SK-N-SH treated with all-trans-retinoic acid at 6 μM for 48 hours (cell line): ENCODE measurements at places on chromosomes 13 and 19.

DNA sequence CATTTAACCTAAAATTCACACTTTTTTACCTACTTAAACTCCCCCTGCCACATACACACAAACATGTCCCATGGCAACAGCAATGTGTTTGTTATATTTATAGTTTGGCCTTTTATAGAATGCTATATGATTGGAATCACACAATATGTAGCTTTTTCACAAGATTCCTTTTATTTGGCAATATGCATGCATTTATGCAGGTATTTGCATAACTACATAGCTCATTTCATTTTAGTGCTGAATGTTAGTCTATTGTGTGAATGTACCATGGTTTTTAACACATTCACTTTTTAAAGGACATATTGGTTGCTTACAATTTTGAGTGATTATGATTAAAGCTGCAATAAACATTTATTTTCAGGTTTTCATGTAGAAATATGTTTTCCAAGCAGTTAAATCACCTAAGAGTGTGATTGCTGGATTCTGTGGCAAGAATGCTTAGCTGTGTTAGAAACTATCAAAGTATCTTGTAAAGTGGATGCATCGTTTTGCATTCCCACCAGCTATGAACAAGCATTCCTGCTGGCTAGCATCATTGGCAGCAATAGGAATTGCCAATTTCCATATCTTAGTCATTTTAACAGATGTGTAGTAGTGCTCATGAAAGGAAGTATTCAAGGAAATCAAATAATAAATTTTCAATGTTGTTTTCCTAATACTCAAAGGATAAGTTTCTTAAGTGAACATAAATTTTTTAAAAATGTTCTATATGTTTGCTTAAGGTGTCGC is 557.0 kb downstream of the SLITRK1 start:
- peak; percentile 83 for ATAC-seq

- ATAC-seq: no peak
Observed at GRCh38 chr19:18754501-18754900, 36.6 kb downstream of the COMP start.

DNA sequence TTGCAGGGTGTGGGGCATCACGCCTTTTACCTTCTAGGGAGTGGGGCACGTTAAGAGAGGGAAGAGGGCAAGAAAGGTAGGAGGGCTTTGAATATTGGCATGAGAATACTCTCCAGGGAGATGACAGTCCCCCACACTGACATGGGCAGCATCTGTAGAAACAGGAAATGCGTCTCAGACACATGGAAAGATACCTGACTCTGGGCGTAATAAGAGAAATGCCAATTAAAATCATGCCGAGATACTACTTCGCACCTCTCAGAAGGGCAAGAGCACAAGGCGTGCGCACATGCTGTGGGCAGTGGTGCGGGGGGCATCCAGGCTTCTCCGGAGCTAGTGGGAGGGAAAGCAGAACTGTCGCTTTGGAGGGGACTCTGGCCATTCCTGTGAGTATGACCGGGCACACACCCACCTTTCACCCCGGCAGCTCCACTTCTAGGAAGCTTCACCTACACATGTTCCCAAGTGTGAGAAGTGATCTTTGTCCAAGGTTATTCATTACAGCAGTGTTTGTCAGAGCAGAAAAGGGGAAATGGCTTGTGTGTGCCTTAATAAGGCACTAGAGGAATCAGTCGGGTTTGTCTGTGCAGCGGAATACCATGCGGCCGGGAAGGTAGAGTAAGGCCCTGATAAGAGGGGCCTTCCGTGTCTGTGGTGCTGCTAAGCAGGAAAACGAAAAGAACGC is 99.5 kb downstream of the SIPA1L3 start:
- no peak for ATAC-seq

DNA sequence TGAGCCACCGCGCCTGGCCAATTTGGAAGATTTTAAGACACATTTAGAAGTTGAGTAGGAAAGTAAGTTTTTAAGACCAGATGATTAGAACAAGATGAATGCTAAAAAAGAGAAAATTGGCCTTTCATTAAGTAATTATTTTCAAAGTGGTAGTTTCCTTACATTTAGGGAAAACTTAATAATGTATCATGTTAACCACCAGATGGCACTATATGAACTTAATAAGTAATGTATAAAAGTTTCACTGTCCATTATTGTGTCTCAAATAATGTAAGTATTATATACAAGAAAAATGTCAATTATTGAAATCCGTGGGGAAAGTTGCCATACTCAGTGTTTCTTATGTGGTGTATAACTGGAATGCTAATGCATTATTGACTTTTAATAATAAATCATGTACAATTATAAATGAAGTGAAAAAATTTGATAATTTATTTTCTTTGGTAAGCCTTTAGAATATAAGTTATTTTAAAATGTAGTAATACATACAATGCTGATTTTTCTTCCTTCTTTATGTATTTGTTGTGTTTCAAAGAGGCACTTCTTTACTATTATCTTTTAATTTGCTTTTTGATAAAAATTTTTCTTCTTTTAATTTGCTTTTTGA is 29.2 kb downstream of the COG6 start:
- peak; percentile 58; the same call in 2 of the 3 replicates for ATAC-seq

DNA sequence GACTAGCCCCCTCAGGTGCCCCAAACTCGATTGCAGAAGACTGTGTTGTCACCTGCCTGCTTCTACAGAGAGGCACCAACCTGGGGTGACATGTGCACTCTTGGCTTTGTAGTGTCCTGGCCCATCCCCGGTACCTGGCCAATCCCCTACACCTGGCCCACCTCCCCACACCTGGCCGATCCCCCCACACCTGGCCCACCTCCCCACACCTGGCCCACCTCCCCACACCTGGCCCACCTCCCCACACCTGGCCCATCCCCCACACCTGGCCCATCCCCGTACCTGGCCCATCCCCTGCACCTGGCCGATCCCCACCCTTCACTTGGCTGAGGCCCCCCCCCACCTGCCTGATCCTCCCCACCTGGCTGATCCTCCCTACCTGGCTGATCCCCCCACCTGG is 25.4 kb downstream of the ATP11A start:
- ATAC-seq: no peak

DNA sequence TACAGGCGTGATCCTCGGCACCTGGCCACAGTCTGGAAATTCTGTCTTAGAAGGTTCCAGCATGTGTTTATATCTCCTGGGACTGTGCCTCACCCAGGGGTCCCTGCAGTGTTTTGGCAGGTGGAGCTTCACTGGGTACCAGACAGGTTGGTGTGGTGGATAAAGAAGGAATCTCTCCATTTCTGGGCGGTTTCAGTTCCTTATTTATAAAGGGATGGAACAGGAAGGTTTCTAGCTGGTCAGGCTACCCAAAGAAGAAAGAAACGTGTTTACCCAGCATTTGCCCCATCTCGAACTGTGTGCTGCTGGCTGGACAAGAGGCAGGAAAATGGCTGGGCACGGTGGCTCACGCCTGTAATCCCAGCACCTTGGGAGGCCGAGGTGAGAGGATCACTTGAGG is 9.8 kb downstream of the PNPLA6 start:
- no peak for ATAC-seq

DNA sequence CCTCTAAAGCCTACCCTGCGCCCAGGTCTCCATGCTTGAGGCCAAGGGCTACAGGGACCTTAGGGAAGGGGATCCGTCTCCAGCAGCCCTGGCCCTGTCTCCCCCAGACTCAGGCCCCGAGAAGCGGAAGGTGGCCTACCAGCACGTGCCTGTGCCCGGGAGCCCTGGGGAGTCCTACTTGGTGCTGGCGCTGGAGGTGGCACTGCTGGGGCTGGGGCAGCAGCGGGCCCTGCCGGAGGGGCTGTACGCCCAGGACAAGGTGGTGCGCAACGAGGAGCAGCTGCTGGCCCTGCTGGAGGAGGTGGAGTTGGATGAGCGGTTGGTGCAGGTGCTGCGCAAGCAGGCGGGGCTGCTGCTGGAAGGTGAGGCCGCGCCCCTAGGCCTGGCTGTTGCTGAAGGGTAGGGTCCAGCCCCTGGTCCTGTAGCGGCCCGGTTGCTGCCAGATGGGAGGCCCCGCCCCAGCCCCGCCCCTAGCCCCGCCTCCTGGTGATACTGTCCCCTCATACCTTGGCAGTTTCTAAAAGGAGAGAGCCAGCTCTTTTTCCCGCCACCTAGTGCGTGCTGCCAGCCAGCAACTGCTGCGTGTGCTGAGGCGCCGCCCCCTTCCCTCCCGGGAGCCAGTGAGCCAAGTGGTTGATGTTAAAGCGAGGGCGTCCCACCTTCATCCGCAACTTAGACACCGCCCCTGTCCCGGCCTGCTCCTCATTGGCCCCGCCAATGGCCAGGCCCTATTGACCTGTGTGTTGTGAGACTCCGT is 22.6 kb downstream of the ZSWIM4 start:
- ATAC-seq: peak; percentile 13

DNA sequence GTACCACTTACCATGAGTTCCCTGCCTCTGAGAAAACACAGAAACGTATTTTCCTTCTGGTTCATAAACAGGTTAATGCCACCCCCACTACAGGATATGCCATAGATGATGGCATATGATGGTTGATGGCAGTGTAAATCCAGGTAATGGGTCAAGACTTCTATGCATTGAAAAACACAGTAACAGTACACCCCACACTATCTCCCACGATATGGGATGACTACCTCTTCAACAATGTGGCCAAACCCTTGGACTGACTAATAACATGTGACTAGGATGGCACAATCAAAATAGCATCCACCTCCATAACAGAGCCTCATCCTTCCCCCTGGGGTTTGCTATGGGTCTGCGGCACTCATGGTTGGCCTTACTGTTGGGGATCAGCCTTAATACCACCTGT is 22.0 kb downstream of the ZNF235 start:
- ATAC-seq: no peak

GRCh38 chr19:35279985-35280821 is 2.1 kb upstream of the HAMP start:
- no peak for ATAC-seq

DNA sequence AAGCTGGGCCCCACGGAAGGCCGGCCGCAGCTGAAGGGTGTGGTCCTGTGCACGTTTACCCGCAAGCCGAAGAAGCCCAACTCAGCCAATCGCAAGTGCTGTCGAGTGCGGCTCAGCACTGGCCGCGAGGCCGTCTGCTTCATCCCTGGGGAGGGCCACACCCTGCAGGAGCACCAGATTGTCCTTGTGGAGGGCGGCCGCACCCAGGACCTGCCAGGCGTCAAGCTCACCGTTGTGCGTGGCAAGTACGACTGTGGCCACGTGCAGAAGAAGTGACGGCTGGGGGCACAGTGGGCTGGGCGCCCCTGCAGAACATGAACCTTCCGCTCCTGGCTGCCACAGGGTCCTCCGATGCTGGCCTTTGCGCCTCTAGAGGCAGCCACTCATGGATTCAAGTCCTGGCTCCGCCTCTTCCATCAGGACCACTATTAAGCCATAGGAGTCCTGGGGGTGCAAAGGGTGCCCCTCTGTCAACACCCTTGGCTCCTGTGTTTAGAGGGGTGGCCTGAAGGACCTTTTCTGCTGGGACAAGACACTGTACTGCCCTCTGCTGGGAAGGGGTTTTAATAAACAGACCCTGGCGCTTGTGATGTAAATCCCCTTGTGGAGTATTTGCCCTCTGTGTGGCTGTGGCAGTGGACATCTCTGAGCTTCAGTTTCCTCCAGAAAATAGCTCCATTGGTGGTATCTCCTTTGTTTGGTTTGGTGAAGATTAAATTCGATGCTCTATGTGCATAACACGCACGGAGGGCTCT is 1.9 kb downstream of the MRPS12 start:
- ATAC-seq: no peak

DNA sequence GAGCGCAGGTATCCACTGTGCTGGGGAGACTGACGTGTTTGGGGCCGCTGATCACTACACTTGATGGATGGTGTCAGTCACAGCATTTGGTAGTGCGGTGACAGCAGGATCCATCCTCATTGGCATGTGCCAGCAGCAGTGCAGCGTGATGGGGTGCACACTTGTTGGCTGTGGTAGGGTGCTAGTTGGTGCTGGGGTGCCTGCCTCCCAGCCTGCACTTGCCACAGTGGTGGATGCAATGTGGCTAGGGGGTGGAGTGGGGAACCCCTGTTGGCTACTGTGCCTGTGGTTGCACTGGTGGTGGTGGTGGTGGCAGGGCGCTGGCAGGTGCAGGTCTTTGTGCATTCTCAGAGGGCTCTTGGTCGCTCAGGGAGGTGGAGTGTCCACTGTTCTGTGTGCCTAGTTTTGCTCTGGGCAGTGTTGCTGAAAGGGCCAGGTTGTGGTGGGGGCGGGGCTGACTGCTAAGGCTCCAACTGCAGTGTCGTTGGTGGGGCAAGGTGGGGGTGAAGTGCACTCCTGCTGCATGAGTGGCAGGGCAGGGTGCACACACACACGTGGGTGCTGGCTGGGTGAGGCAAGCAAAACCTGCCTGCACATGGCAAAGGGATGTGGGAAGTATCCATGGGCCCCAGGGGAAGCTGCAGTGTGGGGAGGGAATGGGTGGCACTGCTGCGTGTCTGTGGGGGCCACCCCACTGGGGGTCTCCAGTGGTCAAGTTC is 84.8 kb downstream of the ZMYM2 start:
- no peak; the same call in 2 of the 3 replicates for ATAC-seq

DNA sequence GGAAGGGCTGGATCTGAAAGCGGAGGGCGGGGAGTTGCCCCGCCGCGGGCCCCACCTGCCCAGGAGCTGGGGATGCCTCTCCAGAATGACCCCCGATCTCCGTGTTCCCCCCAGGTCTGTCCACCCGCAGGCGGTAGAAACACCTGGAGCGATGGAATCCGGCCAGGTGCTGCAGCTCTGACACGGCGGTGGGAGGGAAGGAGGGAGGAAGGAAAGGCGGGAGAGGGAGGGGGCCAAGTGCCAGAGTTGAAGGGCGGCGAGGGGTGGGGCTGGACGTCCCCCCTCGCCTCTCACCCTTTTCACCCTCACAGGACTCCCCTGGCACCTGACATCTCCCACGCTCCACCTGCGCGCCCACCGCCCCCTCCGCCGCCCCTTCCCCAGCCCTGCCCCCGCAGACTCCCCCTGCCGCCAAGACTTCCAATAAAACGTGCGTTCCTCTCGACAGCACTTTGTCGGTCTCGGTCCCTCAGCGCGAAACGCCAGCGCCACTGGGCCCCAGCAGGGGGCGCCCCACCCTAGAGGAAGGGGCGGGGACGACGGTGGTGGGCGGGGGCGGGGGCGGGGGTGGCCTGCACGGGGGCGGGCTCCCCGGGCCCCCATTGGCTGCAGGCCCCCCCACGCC is 337 bp upstream of the FXYD7 start:
- ATAC-seq: peak; percentile 57

DNA sequence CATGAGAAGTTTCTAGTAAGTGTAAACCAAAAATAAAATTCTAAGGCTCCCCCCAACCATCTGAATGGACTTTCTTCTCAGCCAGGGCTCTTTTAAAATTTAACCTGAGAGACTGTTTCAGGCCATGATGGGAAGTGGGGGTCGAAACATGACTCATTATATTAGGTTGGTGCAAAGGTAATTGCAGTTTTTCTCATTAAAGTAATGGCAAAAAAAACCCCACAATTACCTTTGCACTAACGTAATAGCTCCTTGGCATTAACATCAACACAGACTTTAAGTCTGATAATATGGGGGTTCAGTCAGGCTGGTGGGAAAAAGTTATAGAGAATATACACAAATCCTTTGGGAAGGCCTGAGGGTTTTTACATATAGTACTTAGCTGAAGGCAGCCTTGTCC is 9.4 kb upstream of the SPART start:
- ATAC-seq: no peak
